ENCODE measurements at places on chromosomes 6 and 20.

- DNase-seq = no peak
These were observed 217.4 kb upstream of the HSF2 start for GRCh38 chr6:122182061-122182460.

DNA sequence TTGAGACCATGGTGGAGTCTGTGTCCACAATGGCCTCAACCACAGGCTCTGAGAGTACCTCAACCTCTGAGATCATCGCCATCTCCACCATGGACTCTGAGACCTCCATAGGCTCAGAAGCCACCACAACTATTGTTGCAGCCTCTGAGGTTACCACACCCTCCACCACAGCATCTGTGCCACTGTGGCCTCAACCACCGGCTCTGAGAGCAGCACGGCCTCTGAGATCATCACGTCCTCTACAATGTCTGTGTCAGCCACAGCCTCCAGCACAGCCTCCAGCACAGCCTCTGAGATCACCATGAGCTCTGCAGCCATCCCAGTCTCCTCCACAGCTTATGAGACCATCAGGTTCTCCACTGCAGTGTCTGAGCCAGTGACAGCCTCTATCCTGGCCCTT, 19.4 kb upstream of the MUC21 start:
- DNase-seq = no peak

DNA sequence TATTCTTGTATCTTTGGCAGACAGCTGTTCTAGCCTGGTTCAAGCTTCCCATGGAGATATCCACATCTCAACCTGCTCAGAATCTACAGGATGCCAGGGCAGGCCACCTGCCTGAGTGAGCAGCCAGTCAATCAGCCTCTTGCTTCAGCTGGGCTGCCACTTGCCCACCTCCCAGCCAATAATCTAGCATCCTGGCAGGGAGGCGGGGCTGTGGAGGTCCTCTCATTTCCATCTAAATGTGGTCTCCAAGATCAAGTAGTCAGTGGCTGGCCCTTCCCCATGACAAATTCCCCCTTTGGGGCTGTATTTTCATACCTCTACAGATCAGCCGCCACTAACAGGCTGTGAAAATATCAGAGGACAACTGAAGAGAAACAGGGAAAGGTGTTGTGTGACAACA, 33.0 kb upstream of the SPDEF start:
- no peak for DNase-seq

DNA sequence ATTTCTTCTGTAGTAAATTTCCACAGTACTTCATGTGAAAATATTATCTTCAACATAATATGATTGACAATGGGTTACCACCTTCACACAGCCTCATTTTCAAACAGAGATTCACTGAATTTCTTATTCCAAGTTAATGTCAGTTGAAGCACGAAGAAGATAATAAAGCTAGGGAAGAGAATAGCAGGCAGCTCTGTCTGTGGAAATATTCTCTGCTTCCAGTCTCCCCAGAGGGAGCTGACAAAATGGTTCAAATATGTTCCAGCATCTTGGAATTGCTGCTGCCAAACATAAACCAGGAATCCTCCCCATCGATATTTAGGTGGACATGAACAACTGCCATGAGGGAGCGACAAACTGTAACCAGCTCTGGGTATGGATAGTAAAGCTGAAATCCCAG, 224.8 kb downstream of the GJA1 start:
- DNase-seq = no peak

GRCh38 chr6:87916446-87916845, 131.2 kb upstream of the SPACA1 start:
- DNase-seq = no peak

DNA sequence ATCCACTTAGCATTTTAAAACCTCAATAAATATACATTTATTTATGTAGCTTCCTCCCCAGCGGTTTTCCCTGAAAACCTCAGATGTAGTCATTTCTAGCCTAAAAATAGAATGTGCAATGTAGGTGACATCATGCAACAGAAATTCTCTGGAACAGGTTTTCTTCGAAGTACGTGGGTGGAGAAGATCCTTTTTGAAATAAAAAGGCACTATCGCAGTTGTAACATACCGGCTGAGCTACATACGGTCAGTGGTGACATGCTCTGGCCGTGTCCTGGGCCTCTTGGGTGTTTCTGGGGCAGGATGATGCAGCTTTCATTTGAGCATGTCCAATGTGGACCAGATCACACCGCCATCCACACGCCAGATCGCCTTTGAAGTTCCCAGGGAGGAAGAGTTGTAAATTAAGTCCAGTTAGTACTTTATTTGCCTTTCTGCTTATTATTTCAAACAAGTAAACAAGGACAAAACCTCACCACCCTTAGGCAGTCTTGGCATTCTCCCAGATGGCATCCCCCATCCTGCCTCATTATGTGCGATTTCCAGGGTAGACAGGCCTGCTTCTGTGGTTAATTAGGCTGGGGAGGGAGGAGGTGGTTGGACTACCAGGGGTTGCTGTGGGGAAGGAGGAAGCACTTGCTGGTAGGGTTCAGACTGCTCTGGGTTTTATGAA, 109.5 kb upstream of the CLDN20 start:
- DNase-seq = peak; percentile 32

DNA sequence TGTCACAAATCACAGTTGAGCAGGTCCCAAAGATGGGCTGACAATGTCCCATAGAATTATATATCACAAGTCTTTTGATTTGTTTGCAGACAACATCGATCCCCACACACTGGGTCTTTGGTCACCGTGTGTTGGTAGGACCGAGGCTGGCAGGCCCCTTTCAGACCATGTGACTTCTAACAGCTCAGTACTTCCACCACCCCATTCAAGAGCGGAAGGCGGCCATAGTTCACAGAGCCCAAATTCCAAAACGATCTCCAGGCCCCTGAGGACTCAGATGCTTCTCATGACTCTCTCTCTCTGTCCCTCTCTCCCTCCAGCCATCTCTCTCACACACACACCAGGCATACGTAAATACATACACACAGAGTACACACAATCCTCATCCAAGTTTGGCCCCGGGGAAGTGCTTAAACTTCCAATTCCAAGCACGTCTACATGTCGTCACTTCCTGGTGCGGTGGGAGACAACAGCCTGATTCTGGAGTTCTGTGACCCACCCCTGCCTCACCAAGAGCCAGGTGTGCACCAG, 155.9 kb upstream of the INSM1 start:
- DNase-seq = no peak

DNA sequence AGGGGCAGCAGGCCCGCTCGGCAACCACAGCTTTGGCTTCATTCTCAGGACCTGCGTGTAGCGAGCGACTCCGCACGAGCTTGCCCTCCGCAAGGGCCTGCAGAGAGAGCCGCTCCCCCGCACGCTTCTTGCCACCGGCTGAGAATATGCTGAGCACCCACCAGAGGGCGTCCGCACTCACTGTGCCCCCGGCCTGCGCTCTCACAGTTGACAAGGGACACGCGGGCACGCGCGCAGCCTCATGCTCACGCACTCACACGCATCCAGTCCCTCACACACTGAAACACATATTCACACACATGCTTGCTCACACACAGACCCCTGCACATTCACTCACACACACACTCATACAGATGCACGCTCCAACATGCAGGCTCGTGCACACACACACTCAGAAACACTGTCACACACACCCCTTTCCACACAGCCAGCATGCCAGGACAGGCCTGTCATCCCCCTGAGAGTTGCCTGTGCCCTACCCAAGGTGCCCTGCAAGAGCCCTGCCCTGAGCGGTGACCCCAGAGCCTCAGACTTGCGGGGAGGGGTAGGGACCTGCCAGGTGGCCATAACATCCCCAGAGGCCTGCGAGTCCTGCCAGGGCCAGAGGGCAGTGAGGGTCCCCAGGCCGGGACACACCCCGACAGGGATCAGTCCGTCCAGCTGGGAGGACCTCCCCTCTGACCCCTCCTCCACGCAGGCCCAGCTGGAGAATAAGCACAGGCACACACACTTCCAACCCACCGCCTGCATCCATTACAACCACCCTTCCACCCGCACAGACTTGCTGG, 174.1 kb downstream of the BMP7 start:
- peak; percentile 74 for DNase-seq

DNA sequence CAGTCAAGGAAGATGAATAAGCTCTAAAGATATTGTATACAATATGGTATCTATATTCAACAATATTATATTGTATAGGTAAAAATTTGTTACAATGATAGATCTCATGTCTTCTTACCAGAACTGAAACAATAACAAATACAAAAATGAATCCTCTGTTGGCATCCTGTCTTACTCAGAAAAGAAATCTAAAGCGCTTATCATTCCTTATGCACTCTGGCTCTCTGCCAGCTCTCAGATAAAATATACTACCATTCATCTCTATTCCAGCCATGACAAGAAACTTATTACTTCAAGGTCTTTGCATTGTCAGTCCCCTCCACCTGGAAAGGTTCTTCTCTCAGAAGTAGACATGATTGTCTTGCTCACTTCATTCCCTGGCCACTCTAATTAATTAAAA, 138.6 kb downstream of the THEMIS start:
- no peak for DNase-seq

DNA sequence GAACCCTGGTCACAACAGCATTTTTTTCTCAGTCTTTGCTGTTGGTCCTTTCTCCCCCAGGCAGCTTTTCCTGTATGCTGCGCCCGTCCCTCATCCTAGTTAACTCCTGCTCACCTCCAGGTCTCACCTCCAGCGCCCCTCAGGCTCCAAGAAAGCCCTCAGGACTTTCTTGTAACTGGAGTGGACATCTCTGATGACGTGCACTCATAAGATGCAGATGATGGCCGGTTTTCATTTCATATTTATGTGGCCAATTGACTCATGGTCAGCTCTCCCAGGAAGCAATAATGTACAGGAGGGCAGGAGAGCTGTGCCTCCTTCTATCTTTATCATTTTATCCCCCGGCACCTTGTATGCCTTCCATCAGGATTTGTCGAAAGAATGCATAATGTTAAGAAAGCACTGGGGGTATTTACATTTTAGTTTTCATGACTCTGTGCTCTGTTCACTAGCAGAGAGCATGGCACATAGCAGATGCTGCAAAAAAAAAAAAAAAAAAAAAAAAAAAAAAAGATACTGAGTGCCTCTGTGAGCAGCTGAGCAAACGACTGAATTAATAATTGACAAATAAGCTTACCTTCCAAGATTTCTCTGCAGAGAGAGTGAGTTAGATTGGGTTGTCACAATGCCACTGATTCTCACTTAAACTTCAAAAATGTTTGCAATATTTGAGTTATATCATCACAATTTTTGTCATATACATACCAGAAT, 170.2 kb downstream of the DOK5 start:
- DNase-seq = no peak

GRCh38 chr6:137640086-137640485, 145.9 kb upstream of the OLIG3 start:
- DNase-seq = no peak

DNA sequence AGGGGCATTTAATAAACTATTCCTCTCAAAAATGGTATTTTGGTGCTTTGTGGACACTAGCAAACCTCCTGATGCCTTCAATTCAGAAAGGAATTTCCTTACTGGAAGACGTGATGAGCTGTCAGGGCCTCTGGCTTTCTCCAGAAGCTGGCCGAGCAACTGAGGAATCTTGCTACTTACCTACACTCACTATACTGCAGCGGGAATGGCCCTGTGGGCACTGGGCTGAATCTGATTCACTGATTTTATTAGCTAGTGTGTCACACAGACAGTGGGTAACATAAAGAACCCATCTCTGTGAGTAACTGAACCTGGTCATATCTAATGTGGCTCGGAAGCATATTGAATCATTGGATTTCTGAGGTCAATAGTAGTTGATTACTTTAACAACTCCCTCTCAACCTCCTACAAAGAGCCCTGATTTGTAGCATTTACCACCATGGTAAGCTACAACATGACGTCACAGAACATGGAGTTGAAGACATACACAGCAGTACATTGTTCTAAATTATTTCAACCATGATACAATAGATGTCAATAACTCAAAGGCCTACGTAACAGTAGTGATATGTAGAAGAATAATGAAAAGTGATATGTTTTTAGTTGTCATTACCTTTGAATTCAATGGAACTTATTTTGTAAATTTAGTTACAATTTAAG, 232.1 kb downstream of the SYNE1 start:
- no peak for DNase-seq

DNA sequence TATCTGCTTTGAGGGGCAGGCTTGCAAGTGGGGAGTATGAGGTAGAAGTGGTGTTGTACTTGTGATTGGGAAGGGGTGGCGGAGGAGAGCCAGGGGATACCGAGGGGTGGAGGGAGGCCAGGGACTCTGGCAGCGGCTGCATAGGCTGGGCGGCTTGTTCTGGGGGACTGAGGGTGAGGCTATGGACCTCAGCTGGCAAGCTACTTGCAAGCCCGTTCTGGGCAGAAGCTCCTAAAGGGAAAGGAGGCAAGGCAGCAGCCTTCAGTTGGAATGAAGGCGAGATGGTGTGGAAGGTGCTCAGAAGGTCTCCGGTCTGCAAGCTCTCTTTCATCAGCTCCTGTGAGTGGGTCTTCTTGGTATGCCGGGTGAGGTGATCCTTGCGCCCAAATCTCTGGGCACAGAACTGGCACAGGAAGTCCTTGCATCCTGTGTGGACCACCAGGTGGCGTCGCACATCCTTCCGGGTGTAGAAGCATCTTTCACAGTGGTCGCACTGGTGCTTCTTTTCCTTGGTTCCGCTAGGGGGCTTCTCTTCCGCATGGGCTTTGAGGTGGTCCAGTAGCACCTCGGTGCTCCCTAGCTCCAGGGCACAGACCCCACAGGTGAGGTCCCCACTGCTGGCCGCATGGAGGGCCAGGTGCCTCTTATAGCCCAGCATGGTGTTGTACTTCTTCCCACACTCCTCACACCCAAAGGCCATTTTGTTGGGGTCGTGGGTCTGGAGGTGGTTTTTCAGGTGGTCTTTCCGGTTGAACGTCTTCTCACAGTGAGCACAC, 66.0 kb downstream of the PLAGL1 start:
- no peak for DNase-seq

- DNase-seq = no peak
These were observed 161.3 kb downstream of the PKHD1 start for GRCh38 chr6:51926125-51926524.

GRCh38 chr6:137683916-137684315, 183.1 kb upstream of the TNFAIP3 start:
- no peak for DNase-seq

DNA sequence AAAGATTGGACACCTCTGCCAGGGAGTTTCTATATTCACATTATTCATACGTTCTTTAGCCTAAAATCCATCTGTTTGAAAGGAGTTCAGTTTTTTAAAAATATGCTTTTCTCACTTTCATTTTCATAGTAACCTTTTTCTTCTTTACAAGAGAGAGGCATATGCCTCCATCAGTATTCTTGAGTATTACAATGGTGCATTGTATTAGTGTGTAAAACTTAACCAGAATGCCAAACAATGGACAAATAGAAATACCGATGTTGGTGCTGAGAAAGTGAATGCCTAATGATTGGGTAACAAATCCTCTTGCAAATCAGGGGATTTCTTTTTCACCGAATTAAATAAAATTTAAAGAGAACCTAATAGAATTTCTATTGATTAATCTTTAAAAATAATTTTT, 163.2 kb upstream of the LAMA2 start:
- DNase-seq = no peak

GRCh38 chr6:5335020-5335419, 73.7 kb downstream of the FARS2 start:
- DNase-seq = no peak

DNA sequence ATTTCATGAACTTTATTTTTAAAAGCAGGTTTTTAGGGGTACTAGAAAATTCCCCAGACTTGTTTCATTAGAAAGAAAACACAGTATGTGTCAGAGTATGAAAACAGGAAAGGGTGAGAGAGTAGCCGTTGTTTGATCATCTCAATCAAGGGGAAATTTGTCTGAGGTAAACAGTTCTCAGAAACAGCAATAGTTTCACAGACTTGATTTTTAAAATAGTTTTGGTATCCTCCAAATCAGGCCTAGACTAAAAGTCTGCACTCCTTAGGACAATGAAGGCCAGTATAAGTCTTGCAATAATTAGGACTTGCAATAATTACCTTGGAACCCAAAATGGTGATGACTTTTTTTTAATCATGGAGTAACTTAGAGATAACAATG, 176.6 kb upstream of the TAB2 start:
- DNase-seq = no peak
